ENCODE measurements at places on chromosomes 16 and 17.
A peak's percentile ranks its signal among the peaks of the same experiment; 100 is the strongest.

DNA sequence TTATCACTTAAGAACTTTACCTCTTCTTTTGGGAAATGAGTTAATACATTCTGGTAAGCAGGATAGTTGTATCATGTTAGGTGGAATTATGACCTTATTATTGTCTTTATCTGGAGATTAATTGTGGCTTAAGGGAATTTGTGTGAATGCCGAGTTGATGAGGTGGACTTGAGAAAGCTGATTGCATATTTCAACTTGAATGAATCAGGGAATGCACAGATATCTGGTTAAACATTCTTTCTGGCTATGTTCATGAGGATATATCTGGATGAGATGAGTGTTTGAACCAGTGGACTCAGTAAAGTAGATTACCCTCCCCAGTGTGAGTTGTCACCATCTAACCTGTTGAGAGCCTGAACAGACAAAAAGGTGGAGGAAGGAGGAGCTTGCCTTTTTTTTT, 326.1 kb upstream of the GOT2 start:
- DNase-seq, result no peak

DNA sequence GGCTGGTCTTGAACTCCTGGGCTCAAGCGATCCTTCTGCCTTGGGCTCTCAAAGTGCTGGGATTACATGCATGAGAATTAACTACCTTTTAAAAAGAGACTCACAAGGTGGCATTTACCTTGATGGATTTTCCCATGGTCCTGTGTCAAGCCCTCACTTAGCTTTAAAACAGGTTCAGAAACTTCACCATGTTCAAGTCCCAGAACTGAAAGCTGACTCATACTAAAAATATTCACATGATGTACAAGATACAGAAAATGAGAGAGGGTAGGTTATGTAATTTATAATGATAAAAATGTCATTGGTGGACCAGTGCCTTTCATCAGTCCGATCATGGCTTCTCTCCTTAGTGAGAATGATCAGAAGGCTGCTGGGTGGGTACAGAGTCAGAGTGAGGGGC, 4.3 kb upstream of the AKAP1 start:
- DNase-seq, result no peak

- no peak for DNase-seq
Observed at GRCh38 chr16:27973678-27974077, 89.8 kb downstream of the GSG1L start.

- no peak for DNase-seq
Observed at GRCh38 chr17:19249681-19250080, 12.5 kb downstream of the EPN2 start.

DNA sequence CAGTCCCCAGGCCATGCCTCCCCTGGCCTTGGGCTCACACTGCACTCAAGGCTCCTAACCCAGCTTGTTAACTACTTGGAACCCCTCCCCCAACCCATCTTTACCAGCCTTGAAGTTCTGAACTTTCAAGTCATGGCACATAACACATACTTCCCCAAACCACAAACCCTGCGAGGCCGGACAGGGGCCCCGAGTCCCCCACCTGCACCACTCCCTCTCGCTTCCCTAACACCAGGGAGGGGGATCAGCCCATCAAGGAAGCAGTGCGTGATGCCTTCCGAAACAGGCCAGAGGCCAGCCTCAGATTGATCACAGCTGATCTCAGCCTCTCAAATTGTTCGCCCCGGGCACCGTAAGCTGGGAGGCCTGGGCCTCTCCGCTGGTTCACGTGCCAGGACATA, 3.0 kb upstream of the NLRC3 start:
- DNase-seq, result no peak

DNA sequence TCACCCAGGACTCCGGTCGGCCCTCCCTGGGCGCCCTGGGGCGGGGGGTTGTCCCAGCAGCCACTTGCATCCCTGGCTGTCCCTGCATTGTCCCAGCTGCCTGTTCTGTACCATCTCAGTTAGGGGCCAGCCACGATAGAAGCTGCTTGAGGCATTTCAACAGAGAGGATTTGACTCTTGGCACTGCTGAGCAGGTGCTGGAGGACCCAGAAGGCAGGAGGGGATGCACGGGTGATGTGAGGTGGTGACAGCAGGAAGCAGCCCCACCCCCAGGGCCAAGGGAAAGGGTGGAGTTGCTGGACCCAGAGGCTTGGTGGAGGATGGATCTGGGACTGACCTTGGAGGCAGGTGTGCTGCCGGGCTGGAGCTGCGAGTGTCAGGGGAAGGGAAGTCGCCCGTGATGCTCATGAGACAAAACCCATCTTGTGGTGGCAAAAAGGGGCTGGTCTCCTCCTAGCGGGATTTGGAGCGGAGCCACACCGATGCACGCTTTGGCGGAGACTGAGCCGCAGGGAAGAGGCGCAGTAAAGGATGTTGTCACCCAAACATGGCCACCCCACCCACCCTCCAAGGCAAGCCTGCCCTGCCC, 188.0 kb upstream of the GSE1 start:
- peak; percentile 5 for DNase-seq

- no peak for DNase-seq
Observed at GRCh38 chr17:1170739-1171138, 9.0 kb downstream of the ABR start.

DNA sequence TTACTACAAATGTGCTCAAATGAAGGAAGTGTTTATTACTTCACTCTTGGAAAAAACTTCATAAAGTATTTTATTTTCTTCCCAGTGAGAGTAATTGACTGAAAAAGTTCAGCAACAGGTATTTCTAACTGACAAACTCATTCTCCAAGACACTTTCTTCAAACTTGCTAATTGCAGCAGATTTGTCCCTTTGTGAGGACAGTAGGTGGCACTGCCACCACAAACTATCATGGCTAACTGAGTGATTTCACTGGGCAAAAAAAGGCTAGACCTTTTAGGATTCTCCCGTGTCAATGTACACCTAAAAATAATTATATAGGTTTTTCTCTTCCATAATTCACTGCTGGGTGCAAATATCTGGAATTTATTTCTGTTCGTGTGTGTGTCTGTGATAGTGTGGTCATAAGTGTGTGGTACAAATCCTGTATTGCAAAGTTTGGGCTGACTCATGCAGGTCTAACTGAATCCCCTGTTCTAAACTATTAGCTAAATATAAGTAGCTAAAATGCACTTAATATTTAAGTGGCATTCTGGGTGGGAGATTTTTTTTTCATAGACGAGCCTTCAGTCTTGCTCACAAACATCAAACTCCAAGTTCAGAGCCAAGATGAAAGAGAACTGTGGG, 3.9 kb downstream of the HS3ST3A1 start:
- peak; percentile 44 for DNase-seq

GRCh38 chr17:29430275-29430674, 40.1 kb downstream of the TAOK1 start:
- no peak for DNase-seq

DNA sequence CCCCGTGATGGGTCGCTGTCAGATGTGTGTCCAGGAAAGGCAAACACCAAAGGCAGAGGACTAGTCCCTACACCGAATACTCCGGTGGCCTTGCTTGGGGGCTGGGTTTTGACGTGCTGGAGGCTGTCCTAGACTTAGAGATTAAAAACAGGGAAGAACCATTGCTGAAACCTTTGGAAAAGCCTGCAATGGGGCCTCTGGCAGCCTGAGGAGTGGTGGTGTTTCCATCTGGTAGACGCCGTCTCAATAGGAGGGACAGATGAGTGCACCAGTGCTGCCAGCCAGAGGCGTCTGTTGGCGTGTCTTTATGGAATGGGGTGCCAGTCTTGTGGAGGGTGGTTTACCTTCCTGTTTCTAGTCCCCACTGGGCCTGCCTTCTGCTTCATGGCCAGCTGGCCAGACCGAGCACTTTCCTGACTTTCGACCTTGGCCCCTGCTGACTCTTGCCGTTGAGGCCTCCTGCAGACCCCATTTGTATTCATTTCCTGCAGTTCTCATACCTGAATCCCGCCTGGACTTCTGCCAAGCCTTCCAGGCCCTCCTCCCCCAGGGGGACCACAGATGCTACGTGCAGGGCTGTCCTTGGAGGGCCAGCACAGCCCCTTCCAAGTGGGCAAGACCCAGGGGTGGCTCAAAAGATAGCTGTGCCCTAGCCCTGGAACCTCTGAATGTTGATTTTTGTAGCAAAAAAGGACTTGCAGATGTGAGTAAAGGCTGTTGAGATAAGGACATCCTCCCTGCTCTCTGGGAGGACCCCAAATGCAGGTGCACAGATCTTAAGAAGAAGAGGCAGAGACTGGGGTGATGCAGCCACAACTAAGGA, 1.9 kb upstream of the DNASE1 start:
- peak; percentile 4 for DNase-seq

GRCh38 chr17:30969989-30970830, 629 bp upstream of the RNF135 start:
- DNase-seq, result peak; percentile 67

GRCh38 chr17:5870231-5870953, 199.8 kb upstream of the WSCD1 start:
- DNase-seq, result no peak

DNA sequence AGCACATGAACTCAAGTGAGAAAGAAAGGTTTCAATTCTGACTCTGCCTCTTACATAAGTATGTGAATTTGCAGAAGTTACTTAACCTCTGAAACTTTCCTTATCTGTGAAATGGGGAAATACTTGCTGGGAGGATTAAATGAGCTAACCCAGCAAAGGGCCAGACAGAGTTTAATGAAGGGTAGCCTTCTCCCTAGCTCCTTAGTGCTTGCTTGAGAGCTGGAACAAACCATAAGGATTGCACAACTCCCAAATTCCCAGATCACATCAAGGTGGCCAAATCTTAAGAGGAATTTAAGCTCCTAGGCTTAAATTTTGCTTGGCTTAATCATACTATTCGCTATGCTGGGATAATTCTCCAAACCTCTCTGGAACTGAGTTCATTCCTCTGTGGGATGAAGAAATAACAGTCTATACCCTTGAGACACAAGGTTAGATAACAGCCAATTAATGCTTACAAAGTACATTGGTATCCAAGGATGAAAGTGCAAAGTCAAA, 11.8 kb upstream of the WSB1 start:
- no peak for DNase-seq

DNA sequence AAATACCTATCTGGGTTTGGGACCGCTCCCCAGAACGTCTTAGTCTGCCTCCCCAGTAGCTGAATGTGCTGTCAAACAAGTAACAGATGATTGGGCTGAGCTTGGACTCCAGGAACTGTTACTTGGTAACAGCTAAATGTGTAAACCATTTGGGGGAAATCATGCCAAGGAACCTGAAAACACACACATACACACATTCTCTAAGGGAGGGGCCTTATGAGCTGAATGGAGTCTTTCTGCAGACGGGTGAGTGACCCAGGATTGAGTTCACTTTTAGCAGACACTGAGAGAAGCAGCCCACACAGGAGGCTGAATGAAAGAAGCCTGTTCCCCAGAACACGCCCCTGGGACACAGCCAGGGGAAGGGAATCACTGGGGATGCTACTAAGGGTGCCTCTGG, 1.6 kb downstream of the ACLY start:
- no peak for DNase-seq

DNA sequence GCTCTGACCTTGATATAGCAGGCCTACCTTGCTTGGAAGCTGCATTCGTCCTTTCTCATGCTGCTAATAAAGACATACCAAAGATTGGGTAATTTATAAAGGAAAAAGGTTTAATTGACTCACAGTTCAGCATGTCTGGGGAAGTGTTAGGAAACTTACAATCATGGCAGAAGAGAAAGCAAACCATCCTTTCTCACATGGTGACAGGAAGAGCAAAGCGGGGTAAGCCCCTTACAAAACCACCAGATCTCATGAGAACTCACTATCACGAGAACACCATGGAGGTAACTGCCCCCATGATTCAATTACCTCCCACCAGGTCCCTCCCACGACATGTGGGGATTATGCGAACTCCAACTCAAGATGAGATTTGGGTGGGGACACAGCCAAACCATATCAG, 6.0 kb upstream of the MAPT start:
- no peak for DNase-seq

DNA sequence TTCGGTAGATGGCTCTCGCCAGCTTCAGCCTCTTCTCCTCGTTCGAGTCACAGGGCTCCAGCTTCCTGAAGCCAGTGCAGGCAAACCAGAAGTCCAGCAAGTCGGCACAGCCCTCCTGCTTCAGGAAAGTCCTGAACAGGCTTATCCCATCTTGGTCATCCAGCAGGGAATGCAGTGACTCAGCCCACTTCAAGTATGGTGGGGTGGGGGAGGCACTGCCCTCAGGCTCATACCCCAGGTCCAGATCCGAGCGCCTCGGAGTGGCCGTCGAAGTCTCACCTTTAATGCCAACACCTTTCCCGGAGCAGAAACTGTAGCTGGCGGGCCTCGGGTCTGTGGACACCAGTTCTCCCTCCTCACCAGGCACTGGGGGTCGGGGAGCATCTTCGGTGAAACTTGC, 5.9 kb downstream of the AXIN1 start:
- no peak for DNase-seq

DNA sequence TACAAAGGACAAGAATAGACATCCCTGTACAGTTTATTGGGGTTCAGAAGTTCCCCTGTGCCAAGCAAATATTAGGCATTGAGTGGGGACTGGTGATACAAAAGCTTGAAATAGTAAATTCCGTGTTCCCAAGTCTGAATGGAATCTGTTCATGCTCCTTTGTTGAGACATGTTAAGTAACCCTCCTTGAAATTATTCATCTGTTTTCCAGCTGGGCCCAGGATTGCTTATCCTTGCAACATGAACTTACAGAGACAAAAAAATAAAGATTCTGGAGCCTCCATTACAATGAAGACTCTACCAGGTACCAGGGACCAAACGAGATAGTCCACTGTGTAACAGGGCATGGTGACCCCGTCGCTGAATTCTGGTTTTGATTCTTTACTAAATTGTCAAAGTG, 6.1 kb upstream of the CCL8 start:
- no peak for DNase-seq

- DNase-seq, result no peak
Observed at GRCh38 chr17:44837196-44837595, 7.1 kb upstream of the GJC1 start.

DNA sequence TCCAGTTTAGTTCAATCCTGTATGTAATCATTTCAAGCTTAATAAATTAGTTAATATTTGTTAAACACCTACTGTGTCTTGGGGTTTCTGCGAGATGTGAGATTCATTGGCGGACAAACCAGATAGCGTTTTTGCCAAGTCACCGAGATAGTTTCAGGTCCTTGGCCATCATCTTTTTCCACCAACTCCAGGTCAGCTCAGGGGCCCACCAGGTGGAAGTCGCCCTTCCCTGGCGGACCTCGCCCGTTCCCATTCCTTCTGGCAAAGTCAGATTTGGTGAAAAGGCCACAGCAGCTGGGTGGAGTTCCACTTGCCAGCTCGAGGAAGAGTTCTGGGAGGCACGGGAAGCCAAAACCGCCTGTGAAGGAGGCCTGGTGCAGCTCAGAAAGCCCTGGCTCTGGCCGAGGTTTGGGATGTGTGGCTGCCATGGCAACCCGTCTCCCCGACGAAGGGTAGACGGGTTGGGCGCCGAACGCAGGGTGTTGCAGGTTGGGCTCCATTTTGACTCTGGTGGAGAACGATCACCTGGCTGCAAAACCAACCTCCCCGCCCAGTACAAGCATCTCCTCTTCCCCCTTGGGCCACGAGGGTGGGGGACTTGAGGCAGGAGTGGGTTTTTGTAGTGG, 39.5 kb downstream of the CMIP start:
- no peak for DNase-seq
